ENCODE measurements at places on chromosomes 5 and 9.

DNA sequence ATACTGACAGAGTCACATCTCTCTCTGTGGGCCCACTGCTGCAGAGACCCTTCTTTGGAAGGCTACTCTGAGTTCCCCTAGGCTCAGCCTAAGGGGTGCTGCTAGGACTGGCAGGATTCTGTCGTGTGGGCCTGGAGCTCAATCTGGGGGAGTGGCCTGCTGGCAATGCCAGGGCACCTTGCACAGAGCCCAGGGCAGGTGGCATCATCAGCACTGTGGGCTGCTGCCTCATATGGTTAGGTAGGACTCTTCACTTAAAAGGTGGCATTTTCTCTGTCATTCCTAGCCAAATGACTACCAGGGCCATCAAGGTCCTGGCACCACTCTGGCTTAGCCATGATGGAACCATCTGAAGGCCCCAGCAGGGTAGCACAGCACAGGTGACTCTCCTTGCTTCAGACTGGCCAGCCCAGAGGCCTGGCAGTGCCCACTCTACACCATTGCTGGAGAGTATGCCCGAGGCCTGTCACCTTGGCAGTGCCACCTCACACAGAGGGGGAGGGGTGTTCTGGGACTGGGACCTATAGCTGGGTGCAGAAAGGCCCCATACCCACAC, 21.9 kb downstream of the PITX1 start:
- no peak for DNase-seq

DNA sequence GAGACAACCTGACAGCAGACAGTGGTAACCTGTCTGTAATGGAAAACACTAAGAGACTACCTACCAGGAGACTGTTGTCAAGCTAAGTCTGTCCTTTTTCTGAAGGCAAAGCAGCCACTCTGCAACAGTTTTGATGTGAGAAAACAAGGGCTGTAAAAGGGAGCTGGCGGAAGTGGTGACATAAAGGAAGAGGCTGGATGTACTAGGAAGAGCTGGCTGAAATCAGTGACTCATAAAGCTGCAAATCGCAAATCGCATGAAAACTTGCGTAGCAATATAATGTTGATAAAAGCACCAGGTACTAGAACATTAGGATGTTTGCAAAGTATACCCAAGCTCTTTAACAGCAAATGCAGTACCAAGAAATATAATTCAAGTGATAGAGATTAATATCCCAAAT, 1.4 kb downstream of the NSUN2 start:
- DNase-seq = no peak

- no peak for DNase-seq
These were observed 608.7 kb upstream of the SEMA6A start for GRCh38 chr5:117183326-117183725.

DNA sequence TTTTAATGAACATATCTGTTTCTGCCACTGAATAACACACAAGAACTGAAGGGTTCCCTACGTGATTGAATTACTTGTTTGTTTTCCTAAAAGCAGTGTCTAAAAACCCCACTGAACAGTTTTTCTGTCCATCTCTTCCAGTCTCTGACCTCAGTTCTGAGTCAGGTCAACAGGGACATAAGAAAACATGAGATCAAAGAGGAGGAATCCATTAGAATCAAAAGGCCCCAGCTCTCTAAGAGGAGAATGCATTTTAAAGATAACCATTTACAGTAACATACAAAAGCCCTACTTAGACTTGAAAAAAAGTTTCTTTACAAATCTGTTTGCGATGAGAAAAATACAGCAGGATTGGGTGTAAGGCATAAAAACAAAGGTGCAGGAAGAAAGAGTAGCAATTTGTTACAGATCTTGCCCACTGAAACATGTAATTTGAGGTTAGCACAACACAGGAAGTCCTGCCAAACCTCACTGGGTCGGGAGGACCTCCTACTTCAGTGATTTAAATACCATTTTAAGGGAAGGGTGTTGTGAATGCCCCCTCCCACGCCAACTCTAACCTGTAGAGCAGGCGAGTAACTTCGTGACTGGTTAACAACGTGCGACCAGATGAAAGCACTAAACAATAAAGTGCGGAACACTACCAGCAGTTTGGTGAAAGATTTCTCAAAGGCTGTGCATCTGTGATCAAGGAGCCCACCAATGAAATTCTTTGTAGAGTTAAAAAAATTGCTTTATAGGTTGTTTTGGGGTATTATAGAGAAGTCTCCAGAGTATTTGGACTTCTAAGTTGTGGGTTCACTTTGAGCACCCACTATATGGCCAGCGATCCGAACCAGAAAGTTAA, 1.3 kb downstream of the QSOX2 start:
- DNase-seq = peak; percentile 70

GRCh38 chr5:126970517-126971017, 59.8 kb downstream of the MARCHF3 start:
- no peak for DNase-seq

DNA sequence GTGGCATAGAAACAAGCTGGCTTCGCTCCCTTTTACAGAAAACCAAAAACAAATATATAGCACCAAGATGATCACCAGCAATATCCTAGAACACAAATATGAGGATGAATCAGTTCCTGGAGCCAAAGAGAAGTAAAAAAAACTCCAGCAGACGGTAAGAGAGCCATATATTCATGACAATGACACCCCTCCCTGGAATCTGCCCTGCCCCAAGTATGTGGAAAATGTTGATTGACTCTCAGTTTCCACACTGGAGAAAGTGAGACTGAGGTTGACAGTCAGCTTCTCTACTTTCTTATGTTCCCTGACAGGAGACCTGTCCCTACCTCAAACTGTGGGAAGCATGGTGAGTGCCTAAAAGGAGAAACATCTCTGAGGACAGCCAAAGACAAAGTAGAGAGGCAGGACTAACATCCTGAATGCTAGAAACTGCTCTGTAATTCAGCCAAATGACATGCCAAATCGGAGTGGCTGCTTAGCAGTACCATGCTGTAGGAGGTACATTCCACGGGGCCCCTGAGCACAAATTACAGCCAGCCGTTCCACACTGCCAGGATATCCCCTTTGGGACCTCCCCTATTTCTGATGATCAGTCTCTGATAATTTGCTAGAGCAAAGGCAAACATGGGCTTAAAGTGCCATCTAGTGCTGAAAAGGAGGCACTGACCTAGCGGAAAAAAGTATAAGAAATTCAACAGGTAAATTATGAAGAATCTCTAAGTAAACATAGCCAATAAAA, 424.0 kb upstream of the RGMB start:
- DNase-seq = no peak

DNA sequence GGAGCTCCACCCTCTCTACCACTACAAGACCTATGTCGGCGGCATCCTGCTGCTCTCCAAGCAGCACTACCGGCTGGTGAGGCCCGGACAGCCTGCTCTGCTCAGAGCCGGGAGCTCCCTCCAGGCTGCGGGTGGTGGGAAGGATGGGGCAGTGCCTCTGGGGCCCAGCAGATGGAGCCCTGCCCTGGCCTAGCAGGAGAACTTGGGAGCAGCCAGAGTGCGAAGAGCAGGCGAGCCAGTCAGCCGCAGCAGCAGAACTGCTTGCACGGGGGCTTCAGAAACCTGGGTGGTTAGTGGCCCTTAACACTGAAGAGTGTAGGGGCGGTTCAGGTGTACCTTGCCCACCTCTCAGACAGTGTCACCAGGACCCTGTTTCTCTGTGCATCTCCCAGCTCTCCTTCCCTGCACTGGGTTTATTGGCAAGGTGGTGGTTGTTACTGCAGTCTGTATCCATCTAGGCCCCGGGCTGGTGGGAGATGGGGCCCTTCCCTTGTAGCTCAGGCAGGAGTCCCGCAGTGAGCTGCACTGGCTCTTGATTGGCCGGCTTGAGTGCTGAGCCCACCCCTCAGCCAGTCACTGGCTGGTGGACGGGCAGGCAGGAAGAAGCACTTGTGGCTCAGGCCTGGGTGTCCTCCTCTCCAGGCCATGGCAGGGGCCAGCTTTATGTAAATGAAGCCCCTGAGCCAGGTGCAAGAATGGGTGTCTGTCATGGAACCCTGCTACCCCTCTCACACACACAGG, 7.7 kb downstream of the B4GALT7 start:
- peak; percentile 56 for DNase-seq

- DNase-seq = no peak
These were observed 86.3 kb upstream of the RPS23 start for GRCh38 chr5:82364497-82364896.

DNA sequence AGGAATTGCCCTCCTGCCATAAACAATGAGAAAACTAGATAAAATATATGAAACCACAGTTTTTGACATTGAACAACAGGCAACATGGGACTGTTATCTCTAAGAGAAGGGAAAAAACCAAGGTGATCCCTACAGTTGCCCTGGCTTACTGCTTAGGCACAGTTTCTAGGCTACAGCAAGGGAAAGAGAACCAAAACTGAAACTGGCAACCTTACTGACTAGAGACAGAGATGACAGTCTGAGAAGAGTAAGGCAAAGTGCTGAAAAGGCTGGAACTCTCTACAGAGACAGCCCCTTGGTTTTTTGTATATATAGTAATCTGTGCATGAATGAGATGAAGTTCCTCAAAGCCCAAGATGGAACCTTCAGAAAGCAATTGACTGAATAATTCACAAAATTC, 36.2 kb upstream of the REEP2 start:
- no peak for DNase-seq

Measured in stimulated activated CD4-positive, alpha-beta T cell treated with anti-CD3 and anti-CD28 coated beads, Interleukin-12 subunit alpha, Interleukin-12 subunit beta, amount 100 ng/mL, for 48 hours (primary cell).